ENCODE measurements at places on chromosomes 6 and 20. TPM values are rescaled to one million over a fixed set of nuclear protein-coding genes. Genes with fewer than 3 reads are reported as not detected.

Gene ME1
- not detected for total RNA-seq

Gene IL22RA2
- total RNA-seq, result not detected

Gene FAM162B
- not detected for total RNA-seq

Gene HLA-DOB
- total RNA-seq, result 2.9 TPM

Gene TXLNB
- 0.35 TPM for total RNA-seq

Gene MAS1
- total RNA-seq, result not detected

Gene SNAP25
- total RNA-seq, result not detected

Gene NR2E1
- not detected for total RNA-seq

Gene MYH7B
- total RNA-seq, result 0.27 TPM

Gene CDH26
- 0.47 TPM for total RNA-seq

Gene PAK5
- not detected for total RNA-seq

Gene NKX2-4
- total RNA-seq, result not detected

Gene OPRM1
- not detected for total RNA-seq

Gene KCNB1
- total RNA-seq, result 0.07 TPM

- DNase-seq, result no peak
These were observed 46.4 kb downstream of the ATG5 start for GRCh38 chr6:106279179-106279578.

DNA sequence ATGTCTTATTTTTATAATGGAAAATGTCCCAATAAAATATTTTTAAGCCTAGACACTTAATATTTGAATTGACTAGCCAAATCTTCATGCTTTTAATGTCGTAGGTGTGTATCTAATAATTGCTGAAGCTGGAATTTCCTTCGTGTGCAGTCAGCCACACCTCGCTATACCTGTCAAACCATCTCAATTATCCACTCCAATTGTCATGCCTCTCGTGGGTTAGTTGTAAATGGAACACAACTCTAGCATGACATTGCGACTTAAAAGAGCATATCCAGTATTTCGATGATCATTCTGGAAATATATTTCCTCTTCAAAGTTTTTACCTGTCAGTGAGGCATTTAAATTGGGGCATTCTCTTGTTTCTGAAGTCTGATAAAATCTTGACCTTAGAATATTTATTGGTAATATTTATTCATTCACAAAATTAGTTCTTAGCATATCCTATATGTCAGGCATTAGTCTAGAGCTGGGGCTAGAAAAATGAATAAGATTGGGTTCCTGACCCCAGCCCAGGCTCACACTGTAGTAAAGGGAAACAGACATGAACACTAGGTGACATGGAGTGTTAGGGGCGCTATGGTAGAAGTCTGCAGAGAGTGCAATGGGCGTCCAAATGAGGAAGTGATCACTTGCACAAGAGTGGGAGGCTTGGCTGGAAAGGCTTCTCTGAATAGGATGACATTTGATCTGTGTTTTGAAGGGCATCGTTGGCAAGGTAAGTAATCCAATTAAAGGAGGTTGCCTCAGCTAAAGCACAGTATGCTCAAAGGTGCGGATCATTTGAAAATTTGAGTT, 11.0 kb upstream of the CFAP206 start:
- DNase-seq, result no peak

- no peak for DNase-seq
These were observed 16.2 kb downstream of the L3MBTL3 start for GRCh38 chr6:130034378-130035146.

- no peak for DNase-seq
These were observed 155.0 kb upstream of the CITED2 start for GRCh38 chr6:139529420-139529819.

DNA sequence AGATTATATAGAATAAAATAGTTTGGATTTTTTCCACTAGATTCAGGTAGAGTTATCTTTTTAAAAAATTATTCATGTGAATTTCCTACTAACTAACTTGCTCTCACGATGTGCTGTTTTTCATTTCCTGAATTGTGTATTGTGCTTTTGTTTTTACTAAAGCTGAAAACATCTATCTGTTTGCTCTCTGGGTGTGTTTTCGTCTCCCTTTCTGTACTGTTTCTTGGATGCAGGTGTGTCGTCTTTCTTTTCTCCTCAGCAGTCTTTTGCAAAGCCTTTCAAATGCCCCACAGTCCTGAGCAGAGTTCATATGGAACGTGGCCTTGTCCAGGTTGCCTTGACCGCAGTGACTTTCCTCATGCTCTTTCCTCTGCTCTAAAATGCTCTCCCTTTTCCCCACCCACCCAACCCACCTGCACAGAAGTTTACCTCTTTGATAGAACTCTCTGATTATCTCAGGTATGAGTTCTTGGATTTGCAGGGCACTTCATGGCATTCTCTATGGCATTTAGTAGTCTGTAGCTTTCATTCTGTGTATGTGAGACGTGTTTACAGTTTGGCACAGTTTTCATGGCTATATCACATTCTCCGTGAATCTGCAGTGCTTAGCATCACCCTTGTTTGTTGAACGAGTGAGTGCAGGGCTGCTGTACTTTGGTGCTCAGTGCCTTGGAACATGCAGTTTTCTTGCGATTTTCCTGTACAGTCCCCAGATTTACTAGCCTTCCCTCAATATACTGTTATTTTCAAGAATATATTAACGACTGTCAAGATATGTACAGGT, 77.1 kb downstream of the FARS2 start:
- DNase-seq, result no peak

- no peak for DNase-seq
These were observed 29.0 kb upstream of the GRM4 start for GRCh38 chr6:34174846-34175399.

DNA sequence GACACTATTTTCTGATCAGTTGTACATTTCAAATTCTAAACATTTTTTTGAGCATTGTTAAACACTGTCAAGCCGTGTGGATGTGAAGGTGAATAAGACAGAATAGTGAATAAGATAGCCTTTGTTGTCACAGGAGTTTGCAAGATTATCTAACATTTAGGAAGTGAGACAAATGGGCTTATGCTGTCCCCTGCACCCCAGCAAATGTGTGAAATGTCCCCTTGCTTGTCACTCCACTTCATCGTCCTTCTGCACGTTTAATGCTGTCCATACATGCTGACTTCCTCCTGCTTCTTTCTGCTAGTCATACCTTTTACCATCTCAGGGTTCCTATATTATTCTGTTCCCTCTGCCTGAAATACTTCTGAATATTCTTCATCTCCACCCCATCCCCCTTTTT, 62.6 kb downstream of the CBFA2T2 start:
- DNase-seq, result no peak

GRCh38 chr6:168496997-168497331, 56.0 kb downstream of the SMOC2 start:
- DNase-seq, result no peak

- no peak for DNase-seq
These were observed 4.5 kb downstream of the UBE2C start for GRCh38 chr20:45816951-45817350.

- no peak for DNase-seq
These were observed 74.7 kb downstream of the FAM217A start for GRCh38 chr6:4004249-4004648.

DNA sequence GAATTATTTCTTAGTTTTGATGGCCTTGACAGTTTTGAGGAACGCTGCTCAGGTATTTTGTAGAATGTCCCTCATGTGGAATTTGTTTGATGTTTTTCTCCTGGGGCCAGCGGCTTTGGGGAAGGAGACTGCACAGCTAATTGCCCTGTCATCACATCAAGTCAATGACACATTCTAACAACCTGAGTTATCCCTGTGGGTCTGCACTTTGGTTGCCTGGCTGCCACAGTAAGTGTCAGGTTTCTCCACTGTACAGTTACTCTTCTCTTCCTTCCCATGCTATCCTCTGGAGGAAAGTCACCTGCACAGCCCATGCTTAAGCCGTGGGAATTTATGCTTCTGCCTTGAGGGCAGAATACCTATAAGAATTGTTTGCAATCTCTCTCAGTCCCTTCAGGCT, 1.4 kb upstream of the TREML4 start:
- DNase-seq, result no peak

- DNase-seq, result peak; percentile 23
These were observed 662 bp downstream of the ENTPD6 start for GRCh38 chr20:25195962-25196785.

- DNase-seq, result no peak
These were observed 86.7 kb downstream of the TASP1 start for GRCh38 chr20:13552061-13552460.

DNA sequence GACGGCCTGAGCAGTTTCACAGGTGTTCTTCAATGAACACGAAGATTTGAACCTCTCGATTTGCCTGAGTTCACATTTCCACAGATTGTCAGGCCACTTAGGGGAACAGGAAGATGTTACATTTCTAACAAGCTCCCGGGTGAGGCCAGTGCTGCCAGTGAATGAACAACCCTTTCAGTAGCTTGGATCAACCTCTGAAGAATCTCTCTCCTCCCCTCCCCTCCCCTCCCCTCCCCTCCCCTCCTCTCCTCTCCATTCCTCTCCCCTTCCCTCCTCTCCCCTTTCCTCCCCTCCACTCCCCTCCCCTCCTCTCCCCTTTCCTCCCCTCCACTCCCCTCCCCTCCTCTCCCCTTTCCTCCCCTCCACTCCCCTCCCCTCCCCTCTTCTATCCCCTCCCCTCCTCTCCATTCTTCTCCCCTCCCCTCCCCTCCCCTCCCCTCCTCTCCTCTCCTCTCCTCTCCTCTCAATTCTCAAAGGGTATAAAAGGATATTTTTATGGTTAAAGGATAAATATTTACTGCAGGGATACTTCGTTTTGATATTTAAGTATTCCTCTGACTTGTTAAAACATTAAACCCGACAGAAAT, 114.1 kb upstream of the INSM1 start:
- DNase-seq, result no peak

DNA sequence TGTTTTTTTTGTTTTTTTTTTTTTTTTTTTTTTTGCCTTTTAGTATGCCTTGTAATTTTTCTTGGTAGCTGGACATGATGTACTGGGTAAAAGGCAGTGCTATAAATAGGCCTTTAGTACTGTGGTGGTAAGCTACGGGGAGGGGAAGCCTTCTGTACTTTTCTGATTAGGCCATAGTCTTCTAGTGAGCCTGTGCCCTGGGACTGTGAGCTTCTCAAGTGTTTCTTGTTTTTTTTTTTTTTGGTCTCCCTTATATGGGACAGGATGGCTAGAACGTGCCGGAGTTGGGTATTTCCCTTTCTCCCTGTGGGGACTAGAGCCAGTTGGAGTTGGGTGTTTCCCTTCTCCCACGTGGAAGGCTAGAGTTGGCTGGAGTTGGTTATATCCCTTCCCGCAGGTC, 59.4 kb upstream of the PRELID3B start:
- DNase-seq, result no peak

DNA sequence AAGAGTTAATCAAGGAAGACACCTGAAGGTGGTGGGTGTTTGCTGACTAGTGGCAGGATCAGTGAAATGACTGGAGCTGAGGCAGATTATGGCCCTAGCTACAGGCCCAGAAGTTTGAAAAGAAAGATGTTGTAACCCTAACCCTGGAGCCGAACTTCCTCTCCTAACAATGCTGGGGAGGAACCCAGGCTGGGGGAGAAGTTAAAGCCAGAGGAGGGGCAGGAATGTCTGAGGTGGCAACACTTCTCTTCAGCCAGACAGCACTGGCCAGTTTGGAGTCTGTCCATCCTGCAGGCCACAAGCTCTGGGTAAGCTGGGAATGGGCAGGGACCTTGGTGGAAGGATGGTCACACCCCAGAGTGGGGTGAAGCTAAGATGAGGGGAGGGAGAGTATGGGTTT, at the start of gene LST1:
LST1 (plus strand) TSS at position 270 of the 400 bp plus-strand sequence. CDS start 1,023 bp downstream, outside the sequence.
- DNase-seq, result no peak

GRCh38 chr6:29791786-29792122, 35.9 kb upstream of the HLA-G start:
- DNase-seq, result no peak

DNA sequence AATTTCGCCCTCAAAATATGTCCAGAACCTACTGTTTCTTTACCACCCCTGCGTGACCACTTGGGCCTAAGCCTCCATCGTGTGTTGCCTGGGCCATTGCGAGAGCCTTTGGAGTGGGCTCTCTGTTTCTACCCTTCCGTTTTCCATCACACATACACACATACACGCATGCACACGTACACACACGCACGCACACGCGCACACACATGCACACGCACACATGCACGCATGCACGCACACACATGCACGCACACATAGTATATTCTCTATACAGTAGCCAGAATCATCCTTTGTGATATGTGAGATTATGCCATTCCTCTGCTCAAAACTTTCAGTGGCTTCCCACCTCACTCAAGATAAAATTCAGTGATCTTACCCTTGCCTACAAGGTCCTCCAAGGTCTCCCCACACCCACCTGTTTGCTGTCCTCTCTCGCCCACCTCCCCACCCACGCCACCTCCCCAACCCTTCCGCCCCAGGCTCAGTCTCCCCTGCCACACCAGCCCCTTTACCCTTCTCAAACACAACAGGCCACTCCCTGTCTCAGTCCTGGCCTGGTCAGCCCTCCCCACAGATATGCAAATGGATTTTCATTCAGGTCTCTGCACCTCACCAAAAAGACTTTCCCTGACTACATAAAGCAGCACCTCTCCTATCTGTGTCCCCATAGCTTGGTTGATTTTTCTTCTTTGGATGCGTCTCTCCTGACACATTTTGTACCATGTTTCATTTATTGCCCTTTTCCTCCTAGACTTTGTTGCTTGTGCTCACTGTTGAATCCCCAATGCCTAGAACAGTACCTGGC, 559.6 kb downstream of the CD83 start:
- no peak for DNase-seq

DNA sequence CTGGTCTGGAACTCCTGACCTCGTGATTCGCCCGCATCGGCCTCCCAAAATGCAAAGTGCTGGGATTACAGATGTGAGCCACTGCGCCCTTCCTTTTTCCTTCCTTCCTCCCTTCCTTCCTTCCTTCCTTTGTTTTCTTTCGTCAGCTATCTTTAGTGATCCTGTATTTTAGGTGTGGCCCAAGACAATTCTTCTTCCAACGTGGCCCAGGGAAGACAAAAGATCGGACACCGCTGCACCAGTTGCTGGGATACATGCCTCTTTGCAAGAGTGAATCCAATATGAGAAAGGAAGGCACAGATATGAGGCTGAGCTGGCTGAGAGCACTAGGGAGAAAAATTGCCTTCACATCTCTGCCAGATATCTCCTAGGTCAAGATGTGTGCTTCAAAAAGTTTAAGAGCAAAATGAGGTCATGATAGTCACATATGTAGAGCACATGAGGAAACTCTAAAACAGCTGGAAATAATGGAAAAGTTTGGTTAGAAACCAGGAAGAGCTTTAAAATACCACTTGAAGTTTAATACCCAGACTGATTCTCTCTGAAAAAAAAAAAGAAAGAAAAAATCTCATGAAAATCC, 41.8 kb downstream of the OR2B2 start:
- DNase-seq, result no peak

GRCh38 chr20:7989379-7989778, 30.2 kb downstream of the TMX4 start:
- no peak for DNase-seq

GRCh38 chr6:138944412-138944811, 43.6 kb downstream of the REPS1 start:
- no peak for DNase-seq

DNA sequence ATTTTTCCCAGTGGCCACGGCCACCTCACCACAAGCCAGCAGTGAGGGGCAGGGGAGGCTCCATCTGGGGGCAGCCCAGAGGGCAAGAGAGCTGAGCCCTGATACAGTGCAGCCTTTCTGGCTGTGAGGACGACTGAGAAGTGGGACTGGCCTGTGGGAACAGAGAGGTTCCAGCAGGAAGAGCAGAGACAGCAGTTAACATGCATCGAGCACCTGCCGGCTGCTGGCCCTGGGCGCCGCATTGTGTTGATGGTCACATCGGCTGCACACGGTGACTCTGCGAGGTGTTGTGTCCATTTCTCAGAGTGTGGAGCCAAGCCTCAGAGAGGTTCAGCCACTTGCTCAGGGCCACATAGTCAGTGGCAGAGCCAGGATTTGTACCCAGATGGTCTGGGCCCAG, 9.8 kb downstream of the FOXS1 start:
- no peak for DNase-seq

GRCh38 chr20:40488401-40488800, 200.6 kb downstream of the MAFB start:
- DNase-seq, result no peak
